ENCODE measurements at places on chromosomes 7 and 10.

DNA sequence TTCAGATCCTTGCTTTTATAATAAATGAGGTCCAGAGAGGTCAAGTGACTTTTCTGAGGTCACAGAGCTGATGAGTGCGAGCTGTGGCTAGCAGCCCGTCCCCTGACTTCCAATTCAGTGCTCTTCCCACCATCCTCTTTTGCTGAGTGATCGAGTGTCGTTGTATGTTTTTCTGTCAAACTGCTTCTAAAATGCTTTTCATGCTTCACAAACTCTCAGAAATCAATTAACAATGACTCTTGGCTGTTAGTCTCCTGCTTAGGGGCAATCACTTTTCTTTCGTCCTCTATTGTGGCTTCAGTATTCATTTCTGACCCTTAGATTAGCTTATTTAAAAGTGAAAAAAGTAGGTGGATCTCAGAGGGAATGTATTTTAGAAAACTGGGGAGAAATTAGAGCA, 423.7 kb downstream of the DPP6 start:
- DNase-seq, result no peak

DNA sequence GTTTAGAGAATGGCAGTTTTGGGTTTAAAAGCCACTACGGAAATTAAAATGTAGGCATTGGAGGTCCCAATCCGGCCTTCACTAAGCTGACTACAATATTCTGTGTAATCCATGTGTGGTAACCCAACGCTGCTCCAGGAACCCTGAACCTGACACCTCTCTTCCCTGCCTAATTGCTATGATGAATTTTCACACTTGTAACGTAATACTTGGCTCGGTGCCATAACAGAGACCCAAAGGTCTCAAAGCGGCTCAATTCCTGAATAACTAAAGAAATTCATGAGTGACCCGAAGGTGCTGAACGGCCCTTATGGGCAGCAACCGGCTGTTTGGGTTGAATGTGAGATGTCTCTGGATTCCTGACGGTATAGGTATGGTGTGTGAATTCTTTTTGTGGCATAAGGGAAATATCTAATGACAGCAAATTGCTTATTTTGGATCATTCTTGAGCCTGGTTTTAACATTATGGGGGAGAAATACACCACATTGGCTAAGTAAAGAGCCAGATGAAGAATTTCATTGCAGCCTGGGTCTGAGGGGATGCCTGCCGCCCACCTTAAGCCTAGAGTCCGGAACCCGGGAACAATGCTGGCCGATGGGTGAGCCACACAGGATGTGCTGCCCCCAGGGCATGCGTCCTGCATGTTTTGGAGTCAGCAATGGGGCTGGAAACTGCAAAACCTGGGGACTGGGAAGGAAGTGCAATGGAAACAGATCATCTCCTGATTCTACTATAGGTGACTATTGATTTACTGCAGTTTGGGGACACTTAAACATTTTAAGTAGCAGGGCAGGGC, 69.7 kb upstream of the FZD8 start:
- DNase-seq, result no peak

- no peak for DNase-seq
These were observed 46.5 kb downstream of the DRGX start for GRCh38 chr10:49349390-49349789.

- DNase-seq, result no peak
These were observed 144.7 kb upstream of the ZNF716 start for GRCh38 chr7:57305192-57305748.

DNA sequence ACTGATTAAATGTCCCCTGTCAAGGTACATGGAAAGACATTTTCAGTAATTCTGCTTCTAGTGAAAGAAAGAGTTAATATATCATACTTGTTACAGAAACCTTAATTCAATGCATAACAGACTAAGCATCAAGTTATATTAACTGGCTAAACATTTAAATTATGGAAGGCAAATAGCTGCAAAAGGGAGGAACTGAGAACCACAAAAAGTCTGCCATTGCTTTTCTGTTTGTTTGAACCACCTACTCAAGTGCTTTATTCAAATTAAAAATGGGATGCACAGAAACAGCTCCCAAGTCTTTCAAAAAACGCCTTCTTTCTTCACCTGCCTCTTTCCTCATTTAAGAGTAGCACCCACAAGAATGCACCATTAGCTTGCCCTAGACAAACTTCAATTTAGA, 271.9 kb downstream of the RNLS start:
- DNase-seq, result no peak

- no peak for DNase-seq
These were observed 34.0 kb upstream of the DGKB start for GRCh38 chr7:14936554-14936953.

- no peak for DNase-seq
These were observed 4.6 kb downstream of the USP54 start for GRCh38 chr10:73586583-73586984.

DNA sequence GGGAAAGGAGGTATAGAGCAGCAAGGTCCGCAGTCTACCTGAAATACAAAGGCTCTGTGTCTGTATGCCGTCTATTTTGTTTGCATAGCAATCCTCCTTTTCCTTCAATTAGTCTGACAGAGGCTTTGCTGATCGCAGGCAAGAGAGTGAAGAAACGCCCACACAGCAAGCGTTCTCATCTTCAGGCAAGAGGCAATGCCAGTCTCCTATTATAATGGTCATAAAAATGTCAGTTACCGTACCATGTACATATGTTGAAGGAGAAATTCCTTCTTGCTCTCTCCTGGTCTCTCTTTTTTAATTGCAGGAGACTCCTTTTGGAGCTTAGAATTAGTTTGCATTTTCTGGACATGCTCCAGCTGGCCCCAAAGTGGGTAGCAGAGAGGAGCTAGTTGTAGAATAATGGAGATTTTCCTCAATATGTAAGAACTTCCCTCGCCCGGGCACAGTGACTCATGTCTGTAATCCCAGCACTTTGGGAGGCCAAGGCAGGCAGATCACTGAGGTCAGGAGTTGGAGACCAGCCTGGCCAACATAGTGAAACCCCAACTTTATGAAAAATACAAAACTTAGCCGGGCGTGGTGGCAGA, 139.5 kb downstream of the PFKFB3 start:
- DNase-seq, result no peak

DNA sequence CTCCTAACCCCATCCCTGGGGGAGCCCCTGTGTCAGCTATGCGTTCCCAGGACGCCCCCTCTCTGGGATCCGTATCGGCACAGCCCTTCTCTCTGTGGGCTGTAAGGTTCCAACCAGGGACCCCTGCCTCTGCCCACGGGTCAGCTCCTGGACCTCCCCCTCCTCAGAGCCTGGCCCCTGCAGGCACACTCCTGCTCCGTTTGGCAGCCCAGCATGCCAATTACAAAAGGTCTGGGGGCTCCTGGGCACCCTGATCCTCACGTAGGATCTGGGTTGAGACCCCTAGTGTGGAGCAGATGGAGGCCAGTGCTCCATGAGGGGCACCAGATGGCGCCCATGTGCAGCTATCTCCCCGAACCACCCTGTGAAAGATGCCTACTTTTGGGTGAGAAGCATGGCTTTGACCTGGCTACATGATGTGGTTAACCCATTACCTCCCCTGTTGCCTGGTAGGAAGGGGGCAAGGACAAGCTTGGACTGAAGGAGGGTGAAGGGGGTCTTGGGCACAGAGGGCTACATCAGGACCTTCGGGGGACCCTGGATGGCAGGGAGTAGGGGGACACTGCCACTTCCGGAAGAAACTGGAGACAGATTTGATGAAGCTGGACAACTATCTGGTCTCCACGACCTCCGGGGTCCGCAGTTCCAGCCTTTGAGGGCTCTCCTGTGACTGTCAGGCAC, 9.0 kb downstream of the TACR2 start:
- peak; percentile 16 for DNase-seq
